EL (cell line): ENCODE measurements at places on chromosomes 12 and 14.

DNA sequence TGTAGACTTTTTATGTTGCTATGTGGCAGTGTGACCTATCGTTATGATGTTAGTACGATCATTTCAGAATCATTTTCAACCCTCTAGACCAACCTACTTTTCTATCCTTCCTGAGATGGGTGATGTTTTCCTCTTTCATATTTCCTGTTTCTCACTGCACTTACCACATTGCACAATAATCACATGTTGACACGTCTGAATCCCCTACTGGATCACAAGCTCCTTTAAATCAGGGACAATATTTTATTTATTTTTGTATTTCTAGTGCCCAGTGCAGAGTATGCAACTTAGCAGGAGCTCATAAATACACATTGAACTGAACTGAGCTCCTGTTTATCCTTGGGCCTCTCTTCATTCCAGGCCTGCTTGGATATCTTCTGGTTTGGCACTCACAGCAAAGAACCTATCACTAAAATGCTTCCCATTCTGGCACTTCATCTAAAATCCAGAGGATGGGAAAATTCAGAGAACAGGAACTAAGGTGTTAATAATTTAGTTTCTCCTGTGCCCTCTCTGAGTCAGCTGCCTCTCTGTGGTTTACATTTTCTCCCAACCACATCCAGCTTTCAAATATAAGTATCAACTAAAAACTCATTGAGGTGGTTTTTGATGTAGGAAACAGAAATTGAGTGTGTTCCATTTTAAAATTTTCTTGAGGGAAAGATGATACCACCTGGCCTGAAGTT, 69.4 kb upstream of the DYRK2 start:
- no peak for DNase-seq

DNA sequence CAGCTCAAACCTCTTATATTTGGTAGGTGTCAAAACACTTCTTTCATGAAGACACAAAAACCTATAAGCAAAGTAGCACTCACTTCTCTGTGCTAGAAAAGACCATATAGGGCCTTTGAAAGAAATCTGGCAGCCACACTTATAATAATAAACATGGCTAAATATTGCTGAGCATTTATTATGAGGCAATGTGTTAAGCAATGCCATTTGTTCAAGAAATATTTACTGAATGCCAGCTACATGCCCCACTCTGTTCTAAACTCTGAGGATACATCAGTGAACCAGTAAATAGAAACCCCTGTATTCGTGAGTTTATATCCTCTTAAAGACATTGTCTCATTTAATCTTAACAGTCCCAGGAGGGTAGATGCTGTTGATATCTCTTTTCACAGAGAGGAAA, 52.0 kb downstream of the RNFT2 start:
- no peak for DNase-seq

DNA sequence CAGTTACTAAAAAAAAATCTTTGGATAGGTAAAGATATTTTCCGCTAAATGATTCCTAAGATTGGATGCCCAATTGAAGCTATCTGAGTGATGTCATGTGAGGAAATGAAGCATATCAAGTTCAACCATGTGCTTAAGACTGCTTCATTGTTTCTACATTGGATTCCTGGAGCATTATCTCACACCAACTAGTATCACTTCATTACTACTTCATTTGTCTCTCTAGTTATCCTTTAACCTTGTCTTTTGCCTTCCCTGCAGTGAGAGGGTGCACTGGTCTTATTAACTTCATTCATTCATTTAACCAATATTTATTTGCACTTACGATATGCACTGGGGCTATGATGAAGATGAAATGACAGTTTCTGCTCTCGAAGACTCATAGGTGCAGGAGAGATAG, 198.1 kb downstream of the SLC38A4 start:
- peak; percentile 18 for DNase-seq

- DNase-seq: no peak
Observed at GRCh38 chr14:99808515-99808914, 15.3 kb downstream of the EML1 start.

- no peak for DNase-seq
Observed at GRCh38 chr14:92417759-92418158, 94.8 kb downstream of the SLC24A4 start.

- DNase-seq: no peak
Observed at GRCh38 chr14:100673085-100673806, 53.4 kb upstream of the DLK1 start.

DNA sequence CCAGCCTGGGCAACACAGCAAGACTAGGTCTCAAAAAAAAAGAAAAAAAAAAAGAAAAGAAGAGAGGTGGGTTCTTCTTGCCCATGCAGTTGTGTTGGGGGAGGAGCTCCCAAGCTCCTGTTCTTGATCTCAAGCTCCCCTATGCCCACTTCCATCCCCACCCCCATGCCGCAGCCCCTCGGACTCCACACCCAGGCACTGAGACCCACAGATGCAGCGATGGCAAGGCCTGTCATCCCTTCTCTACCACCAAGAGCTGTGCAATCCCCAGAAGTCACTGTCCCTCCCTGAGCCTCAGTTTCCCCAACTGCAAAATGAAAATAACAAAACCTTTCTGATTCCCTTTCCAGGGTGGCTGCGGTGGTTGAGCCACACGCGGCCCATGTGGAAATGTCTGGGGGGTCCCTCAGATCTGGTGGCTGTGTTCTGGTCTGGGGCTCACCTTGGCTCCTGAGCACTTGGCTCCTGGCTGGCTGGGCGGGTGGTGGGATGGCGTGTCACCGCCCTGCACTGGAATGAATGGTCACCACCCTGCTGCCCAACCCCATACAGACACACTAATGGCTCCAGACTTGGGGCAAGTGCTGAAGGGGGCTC, 22.6 kb upstream of the KIF26A start:
- DNase-seq: no peak

- DNase-seq: no peak
Observed at GRCh38 chr14:100234511-100234910, 4.4 kb upstream of the YY1 start.

DNA sequence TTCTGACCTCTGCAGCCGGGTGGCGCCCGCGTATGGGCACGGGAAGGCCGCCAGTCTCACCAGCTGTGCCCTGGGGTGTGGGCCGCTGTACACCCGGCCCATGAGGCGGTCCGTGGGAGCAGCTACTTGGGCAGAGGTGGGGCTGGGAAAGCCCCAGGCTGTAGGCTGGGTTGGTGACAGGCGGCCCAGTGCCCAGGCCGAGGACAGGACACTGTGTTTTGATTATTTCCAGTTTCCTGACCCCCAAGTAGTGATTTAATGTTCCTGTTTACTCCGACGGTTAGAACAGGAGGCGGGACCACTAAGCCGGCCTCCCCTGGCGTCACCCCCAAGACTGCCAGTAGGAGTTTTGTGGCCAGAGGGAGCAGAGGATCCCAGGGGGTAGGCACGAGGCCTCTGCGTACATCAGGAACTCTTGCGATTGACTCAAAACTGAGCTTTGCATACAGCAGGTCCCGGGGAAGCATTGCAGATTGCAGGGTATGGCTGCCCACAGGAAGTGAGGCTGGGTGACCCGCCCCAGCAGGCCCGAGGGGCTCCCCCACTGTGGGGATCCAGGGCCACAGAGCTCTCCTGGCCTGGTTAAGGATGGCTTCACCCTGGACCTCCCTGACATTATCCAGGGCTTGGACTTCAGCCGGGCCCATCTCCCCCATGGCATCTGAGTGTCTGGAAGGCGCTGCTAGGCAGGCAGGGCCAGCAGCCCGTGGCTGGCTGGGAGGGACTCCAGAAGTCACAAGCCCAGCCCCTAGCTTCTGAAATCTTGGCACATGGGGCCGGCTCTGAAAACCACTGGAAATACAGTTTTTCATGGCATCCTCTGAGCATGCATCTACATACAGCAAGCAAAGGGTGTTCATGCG, 42.5 kb upstream of the DIO3 start:
- no peak for DNase-seq

- DNase-seq: no peak
Observed at GRCh38 chr12:94204499-94205247, 56.3 kb downstream of the PLXNC1 start.

DNA sequence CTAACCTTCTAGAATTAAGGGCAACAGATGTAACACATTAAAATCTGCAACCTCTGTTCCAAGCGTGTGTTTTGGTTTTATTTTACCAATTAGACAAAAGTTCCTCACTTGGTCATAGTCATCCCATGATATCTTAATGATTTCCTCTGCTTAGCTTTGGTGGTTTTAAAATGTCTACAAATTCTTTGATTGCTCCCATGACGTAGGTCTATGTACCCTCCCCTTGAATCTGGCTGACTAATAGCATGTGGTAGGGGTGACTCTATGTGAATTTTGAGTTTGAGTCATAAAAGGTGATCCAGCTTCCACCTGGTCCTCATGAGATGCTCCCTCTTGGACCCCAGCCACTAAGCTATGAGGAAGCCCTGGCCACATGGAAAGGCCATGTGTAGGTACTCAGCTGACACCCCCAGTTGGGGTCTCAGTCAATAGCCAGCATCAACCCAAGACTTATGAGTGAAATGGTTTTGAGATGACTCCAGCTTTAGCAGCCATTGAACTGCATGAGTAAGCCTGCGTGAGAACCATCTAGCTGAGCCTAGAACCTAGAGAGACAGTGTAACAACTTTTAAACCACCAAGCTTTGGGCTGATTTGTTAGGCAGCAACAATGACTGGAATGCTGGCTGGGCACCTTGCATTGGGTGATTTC, 247.1 kb downstream of the MSRB3 start:
- peak; percentile 97 for DNase-seq

DNA sequence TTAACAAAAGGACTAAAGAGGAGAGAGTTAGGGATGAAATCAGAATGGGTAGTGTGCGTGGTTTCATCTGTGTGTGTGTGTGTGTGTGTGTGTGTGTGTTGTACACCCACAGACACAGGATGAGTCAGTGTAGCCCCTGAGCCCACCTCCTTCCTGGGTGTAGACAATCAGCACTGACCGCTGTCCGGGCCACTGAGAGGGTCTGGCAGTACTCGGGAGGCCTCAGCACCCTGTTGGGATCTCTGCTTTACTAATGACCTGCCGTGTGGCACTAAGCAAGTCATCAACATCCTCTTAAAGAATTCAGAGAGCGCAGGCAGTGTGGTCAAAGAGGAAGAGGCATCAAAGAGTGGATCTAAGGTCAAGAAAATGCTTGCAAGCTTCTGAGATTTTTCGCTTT, 112.6 kb downstream of the PRMT8 start:
- no peak for DNase-seq

GRCh38 chr12:124153392-124153791, 141.5 kb upstream of the RFLNA start:
- DNase-seq: no peak

DNA sequence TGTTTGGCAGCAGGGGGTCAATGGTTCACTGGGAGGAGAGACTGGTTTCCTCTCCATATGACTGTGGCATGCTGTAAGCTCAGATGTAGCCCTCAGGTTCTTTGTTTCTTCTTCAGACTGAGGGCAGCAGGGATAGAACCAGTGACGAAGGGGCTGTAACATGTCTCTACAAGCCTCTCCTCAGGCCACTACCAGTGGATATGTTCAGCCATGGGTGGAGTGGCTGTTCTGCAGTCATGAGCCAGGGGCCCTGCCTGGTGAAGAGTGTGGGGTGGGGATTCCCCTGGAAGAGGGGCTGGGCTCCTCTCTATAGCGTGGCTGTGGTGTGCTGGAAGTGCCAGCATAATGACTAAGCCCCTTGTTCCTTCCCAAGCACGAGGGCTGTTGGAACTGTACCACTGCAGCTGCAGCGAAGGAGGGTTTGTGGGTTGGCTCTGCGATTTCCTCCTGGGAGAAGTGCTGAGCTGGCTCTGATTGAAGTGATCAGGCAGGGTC, 55.8 kb downstream of the CMAS start:
- peak; percentile 76 for DNase-seq

DNA sequence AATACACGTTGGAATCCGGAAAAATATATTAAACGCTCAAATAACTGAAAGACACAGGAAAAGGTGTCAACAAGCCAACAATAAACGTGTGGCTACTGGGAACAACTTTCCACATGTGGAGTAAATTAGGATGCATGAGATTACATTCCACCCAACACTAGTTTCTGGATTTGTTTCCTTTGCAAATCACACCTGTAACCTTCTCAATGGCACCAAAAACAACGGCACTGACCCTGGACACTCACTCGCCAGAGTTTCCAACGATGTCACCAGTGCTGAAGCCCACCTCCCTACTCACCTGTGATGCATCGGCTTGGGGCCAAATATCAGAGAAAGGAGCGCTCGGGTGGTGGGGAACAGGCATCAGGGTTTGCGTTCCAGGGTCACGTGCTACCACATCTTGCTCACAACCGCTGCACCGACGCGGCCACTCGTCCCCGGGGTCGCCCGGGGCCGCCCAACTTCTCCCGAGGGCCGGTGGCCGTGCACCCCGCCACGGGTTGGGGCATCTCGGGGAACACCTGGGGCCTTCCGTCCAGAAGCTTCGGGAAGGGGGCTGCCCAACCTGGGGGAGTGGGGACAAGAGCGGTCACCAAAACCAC, 629 bp downstream of the PRDM4 start:
- peak; percentile 20 for DNase-seq

- peak; percentile 73 for DNase-seq
Observed at GRCh38 chr12:65952737-65953209, 128.5 kb downstream of the HMGA2 start.

- no peak for DNase-seq
Observed at GRCh38 chr14:55610713-55611370, 30.8 kb downstream of the KTN1 start.

DNA sequence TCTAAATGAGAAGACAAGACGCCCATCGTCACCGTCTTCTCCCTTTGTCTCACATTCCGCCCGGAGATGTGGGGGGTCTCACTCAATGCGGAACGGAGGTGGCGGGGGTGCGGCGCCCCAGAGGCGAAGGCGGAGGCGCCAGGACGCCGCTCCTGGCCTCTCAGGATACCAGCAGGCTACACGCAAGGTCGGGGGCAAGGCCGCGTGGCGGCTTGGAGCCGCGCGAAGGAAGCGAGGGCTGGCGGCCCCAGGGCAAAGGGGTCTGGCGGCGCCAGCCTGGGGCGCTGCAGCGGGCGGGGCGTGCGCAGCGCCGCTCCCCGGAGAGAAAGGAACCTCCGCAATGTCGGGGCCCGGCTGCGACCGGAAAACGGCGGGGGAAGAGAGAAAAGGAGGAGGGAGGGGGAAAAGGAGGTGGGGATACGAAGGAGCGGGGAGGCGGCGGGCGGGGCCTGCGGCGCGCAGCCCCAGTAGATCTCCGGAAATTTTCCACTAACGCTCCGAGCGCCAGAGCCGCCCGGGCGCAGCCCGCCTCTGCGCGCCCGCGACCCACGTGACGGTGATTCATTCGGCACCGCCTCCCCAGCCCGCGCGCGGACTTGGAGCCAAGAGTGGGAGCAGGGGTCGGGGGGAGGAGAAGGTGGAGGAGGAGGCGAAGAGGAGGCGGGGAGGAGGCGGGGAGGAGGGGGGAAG, 10.5 kb upstream of the SLC38A2 start:
- peak; percentile 98 for DNase-seq

DNA sequence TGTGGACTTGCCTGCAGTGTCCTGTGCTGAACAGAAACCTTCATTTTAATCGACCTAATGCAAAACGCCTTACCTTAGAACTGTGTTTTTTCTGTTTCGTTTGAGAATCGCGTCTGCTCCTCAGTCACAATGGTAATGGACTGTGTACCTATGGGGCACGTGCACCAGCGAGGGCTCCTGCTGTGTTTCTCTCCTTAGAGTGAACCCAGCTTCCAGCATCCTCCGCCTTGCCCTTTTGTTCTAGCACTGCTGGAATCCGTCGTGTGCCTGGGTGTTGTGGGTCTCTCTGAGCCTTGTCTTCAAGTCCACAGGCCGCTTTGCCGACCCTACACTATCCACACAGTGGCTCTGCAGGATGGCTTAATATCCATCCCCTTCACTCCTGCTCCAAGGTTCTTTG, 3.6 kb downstream of the AMN start:
- DNase-seq: no peak

- DNase-seq: no peak
Observed at GRCh38 chr12:47100160-47100559, 20.4 kb upstream of the AMIGO2 start.

- DNase-seq: no peak
Observed at GRCh38 chr12:132776816-132777568, 15.4 kb upstream of the ANKLE2 start.
